ENCODE measurements at places on chromosomes 7 and 10. TPM values are rescaled to one million over a fixed set of nuclear protein-coding genes. Genes with fewer than 3 reads are reported as not detected.

Gene PDE6C
- total RNA-seq, result not detected

Gene ZNF775
- total RNA-seq, result 3.8 TPM

- no peak for DNase-seq
- no peaks in the 10 kb centered on the region for H3K36me3 ChIP-seq
- no peaks in the 10 kb centered on the region for H3K27me3 ChIP-seq
- no peak overlapping the region for H3K27ac ChIP-seq
- peaks cover 17% of the 10 kb centered on the region for H3K4me1 ChIP-seq
- no peak overlapping the region for H3K4me3 ChIP-seq
Measured at GRCh38 chr7:136688601-136689000, 179.9 kb upstream of the CHRM2 start.

- H3K27ac ChIP-seq, result peak overlapping the region; percentile 82
- DNase-seq, result no peak
- peaks cover 44% of the 10 kb centered on the region for H3K36me3 ChIP-seq
Measured at GRCh38 chr7:6393667-6394056, 54.1 kb downstream of the DAGLB start.

- H3K4me1 ChIP-seq, result peaks cover 15% of the 10 kb centered on the region
- H3K27me3 ChIP-seq, result no peaks in the 10 kb centered on the region
- H3K4me3 ChIP-seq, result peak overlapping the region; percentile 90
- peak; percentile 71 for DNase-seq
- H3K36me3 ChIP-seq, result no peaks in the 10 kb centered on the region
Measured at GRCh38 chr7:30135301-30136116, 723 bp downstream of the MTURN start.
